ENCODE measurements at places on chromosomes 12 and 14. TPM values are rescaled to one million over a fixed set of nuclear protein-coding genes. Genes with fewer than 3 reads are reported as not detected.

GRCh38 chr12:121778567-121779421, 14.7 kb downstream of the RHOF start:
- H3K27me3 ChIP-seq = peaks cover 4% of the 10 kb centered on the region
- peaks cover 3% of the 10 kb centered on the region for H3K4me1 ChIP-seq

GRCh38 chr12:62578726-62579125, 112.1 kb downstream of the MON2 start:
- H3K36me3 ChIP-seq = no peaks in the 10 kb centered on the region
- DNase-seq = no peak
- H3K4me3 ChIP-seq = no peak overlapping the region
- no peak overlapping the region for H3K27ac ChIP-seq

Gene THTPA
- total RNA-seq = 6.9 TPM

Gene NINJ2
- total RNA-seq = 2.3 TPM

DNA sequence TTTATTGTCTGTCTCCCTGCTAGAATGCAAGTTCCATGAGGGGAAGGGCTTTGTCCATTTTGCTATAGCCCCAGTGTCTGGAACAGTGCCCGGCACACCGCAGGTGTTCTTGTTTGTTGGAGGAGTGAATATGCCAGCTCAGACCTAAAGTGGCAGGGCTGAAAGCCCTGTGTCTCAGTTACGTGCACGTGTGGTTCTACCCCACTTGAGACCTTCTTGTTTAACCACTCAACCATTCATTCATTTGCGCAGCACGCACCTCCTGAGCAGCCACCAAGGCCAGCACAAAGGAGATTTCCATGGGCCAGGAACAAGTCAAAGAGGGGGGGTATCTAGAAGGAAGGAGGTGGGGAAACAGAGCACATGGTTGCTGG, 338.0 kb upstream of the FKBP4 start:
- no peak overlapping the region for H3K27ac ChIP-seq
- peaks cover 11% of the 10 kb centered on the region for H3K36me3 ChIP-seq
- no peak overlapping the region for H3K4me3 ChIP-seq
- DNase-seq = no peak
- H3K27me3 ChIP-seq = peaks cover 6% of the 10 kb centered on the region

Gene CLECL1
- not detected for total RNA-seq

Gene ACRBP
- 19.3 TPM for total RNA-seq

DNA sequence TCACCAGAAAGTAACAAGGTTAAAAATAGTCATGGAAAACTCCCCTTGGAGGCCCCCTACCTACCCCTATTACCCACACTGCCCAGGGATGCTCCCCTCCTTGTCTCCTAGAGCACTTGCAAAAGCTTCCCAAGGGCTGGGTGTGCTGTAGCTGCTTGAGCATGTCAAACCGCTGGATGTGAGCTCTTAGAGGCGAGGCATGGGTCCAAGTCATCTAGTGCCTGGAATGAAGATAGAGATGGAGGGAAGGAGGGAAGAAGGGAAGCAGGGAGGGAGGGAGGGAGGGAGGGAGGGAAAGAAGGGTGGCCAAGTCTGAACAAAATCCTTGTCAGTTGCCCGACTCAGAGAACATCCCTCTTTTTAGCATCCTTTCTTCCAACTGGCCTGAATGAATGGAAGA, 43.1 kb downstream of the LTBP2 start:
- peaks cover 2% of the 10 kb centered on the region for H3K4me1 ChIP-seq
- H3K4me3 ChIP-seq = no peak overlapping the region
- peaks cover 6% of the 10 kb centered on the region for H3K27me3 ChIP-seq
- DNase-seq = no peak

Gene CLEC2B
- not detected for total RNA-seq

- no peaks in the 10 kb centered on the region for H3K4me1 ChIP-seq
- DNase-seq = no peak
- H3K27ac ChIP-seq = no peak overlapping the region
- H3K27me3 ChIP-seq = no peaks in the 10 kb centered on the region
Measured at GRCh38 chr12:66965621-66966020, 286.7 kb upstream of the GRIP1 start.

- H3K4me3 ChIP-seq = no peak overlapping the region
- peaks cover 7% of the 10 kb centered on the region for H3K27me3 ChIP-seq
- no peak overlapping the region for H3K27ac ChIP-seq
- peaks cover 3% of the 10 kb centered on the region for H3K36me3 ChIP-seq
- peak; percentile 94 for DNase-seq
Measured at GRCh38 chr12:111396726-111397445, 8.8 kb upstream of the SH2B3 start.

- H3K27ac ChIP-seq = no peak overlapping the region
- H3K27me3 ChIP-seq = peaks cover 7% of the 10 kb centered on the region
- no peak overlapping the region for H3K4me3 ChIP-seq
- DNase-seq = no peak
- peaks cover 12% of the 10 kb centered on the region for H3K36me3 ChIP-seq
- no peaks in the 10 kb centered on the region for H3K4me1 ChIP-seq
Measured at GRCh38 chr12:56898938-56899337, 35.3 kb downstream of the SDR9C7 start.

DNA sequence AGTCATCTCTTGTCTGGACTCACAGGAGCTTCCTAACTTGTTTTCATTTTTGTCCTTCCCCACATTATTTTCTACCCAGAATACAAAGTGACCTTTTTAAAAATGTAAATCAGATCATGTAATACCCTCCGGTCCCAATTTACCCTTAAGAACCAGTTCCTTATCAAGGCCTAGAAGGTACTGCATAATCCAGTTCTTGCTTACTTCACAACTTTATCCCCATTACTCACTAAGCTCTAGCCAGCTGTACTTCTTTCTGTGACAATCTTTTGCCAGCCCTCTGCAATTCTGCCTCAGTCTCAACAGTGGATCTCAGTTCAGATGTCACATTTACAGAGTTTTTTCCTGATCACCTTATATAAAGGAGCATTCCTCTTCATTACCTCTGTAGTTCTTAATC, 11.6 kb downstream of the RAP1B start:
- peaks cover 22% of the 10 kb centered on the region for H3K4me1 ChIP-seq
- no peak overlapping the region for H3K4me3 ChIP-seq
- peaks cover 10% of the 10 kb centered on the region for H3K36me3 ChIP-seq
- no peak overlapping the region for H3K27ac ChIP-seq
- peaks cover 1% of the 10 kb centered on the region for H3K27me3 ChIP-seq
- DNase-seq = no peak

DNA sequence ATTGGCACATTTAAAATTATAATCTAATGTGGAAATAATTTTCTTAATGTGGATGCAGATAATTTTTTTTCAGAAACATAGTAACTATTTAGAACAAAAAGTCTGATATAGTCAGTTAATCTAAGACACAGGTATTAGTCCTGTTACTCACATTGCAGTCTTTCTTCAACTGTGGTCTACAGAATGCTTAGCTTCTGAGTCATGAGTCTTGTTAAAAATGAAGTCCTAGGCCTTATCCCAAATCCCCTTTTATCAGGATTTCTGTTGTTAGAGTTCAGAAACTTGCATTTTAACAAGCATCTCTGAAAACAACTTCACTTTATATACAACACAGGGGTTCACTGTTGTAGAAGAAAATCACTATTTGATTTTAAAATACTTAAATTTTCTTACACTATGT, 112.2 kb downstream of the SLC16A7 start:
- H3K27ac ChIP-seq = no peak overlapping the region
- H3K4me3 ChIP-seq = no peak overlapping the region
- no peaks in the 10 kb centered on the region for H3K36me3 ChIP-seq

DNA sequence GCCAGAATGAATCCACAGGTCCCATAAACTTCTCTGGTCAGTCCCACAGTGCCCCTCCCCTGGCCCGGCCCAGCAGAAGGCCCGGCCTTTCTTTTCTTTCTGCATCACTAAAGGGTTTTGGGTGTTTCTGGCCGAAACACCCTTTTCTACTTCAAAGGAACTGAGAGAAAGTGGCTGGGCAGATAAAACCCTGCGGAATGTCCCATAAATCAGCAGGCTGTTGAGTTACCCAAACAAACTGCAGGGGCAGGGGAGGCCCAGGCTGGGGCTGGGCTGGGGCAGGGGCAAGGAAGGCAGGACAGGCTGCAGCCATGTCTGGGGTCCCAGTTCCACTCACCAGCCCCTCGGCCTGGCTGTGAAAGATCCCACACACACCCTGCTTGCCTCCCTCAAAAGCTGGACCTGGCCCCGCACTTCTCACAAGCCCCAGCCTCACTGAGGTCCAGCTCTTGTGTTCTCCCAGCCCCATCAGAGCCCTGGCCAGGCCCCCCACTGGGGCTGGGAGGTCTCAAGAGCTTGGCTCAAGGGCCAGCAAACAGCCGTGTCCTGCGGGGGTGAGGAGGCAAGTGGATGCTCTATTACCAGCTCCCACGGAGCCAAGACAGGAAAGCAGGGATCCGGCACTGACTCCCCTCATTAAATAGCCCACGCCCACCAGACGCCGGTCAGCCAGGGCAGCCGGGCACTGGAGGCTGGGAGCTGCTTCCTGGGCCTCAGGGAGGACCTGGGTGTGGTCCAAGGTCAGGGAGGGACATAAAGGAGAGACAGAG, 41.9 kb downstream of the CCNK start:
- H3K4me3 ChIP-seq = no peak overlapping the region
- H3K27ac ChIP-seq = no peak overlapping the region
- DNase-seq = no peak
- H3K36me3 ChIP-seq = peaks cover 3% of the 10 kb centered on the region
- peaks cover 13% of the 10 kb centered on the region for H3K27me3 ChIP-seq
- peaks cover 6% of the 10 kb centered on the region for H3K4me1 ChIP-seq

DNA sequence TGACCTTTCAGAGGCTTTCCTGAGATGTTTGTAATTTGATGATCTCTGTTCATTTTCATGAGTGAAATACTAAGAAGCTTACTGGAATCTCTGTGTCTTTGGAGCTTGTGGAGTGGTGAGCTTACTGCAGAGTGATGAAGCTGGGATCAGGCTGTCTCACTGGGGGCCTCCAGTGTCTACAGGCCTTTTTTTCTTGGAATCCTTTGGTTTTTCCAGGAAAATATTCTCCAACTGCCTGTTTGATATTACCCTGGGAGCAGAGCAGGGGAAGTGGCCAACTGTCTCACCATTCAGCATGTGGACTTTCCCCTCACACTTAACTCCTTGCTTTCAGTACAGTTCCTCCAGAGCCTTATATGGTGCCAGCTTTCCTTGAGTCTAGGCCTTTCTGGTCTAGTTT, 62.0 kb upstream of the KCNA1 start:
- H3K4me3 ChIP-seq = no peak overlapping the region
- peaks cover 31% of the 10 kb centered on the region for H3K36me3 ChIP-seq
- no peak overlapping the region for H3K27ac ChIP-seq
- no peaks in the 10 kb centered on the region for H3K4me1 ChIP-seq
- no peak for DNase-seq
- peaks cover 5% of the 10 kb centered on the region for H3K27me3 ChIP-seq

GRCh38 chr14:69841656-69842055, 37.6 kb upstream of the SMOC1 start:
- DNase-seq = no peak
- no peak overlapping the region for H3K4me3 ChIP-seq
- H3K27me3 ChIP-seq = no peaks in the 10 kb centered on the region

DNA sequence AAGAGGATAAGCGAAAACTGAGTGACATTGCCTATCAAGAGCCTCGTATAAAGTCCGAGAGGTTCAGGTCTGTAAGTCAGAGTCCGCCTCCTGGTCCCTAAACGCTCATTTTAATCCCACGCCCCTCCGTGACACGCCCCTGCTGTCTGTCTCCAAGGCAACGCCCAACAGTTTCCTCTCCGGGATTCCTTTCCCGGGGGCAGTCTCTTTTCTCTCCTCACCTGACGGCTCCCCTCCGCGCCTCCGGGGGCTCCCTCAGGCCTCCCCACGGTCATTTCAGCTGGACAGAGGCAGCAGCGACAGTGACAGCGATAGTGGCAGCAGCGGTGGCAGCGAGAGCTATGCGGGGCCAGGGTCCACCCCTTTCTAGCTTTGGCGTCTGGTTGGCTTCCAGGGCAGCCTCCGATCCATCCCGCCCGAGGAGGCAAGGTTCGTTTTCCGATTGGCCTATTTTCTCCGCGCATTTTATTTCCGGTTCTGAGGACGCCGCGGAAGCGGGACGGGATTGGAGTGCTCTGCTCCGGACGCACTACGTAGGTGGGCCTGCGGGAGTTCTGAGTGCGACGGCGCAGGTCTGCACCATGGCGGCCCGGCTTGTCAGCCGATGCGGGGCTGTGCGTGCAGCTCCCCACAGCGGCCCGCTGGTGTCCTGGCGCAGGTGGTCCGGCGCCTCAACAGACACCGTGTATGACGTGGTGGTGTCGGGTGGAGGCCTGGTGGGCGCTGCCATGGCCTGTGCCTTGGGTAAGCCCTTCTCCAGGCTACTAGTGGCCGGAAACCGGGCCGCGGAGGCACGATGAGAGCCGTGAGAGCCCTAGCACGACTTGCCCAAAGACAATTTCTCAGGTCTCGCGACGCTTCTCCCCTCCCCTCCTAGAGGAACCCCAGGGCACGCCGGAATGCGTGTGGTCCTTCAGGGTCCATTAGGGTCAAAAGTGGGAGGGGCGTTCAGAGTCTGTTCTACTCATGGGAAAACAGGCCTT, at the start of the genes COQ6 and FAM161B:
Gene COQ6, plus strand, starts transcription at position 551 of the 983 bp plus-strand sequence. Its CDS starts 31 bp downstream, at position 582.
Gene FAM161B, minus strand, starts transcription at position 343 of the 983 bp plus-strand sequence. Its CDS starts 68 bp downstream, at position 275.
- peaks cover 10% of the 10 kb centered on the region for H3K36me3 ChIP-seq
- peaks cover 7% of the 10 kb centered on the region for H3K27me3 ChIP-seq
- peak within 1 kb of the TSS; percentile 98 for H3K27ac ChIP-seq
- H3K4me1 ChIP-seq = peaks cover 9% of the 10 kb centered on the region
- H3K4me3 ChIP-seq = peak within 1 kb of the TSS; percentile 94

GRCh38 chr12:257521-258321, 4.9 kb downstream of the SLC6A13 start:
- DNase-seq = no peak
- H3K27me3 ChIP-seq = peaks cover 8% of the 10 kb centered on the region
- peaks cover 21% of the 10 kb centered on the region for H3K4me1 ChIP-seq
- no peak overlapping the region for H3K27ac ChIP-seq

- peaks cover 1% of the 10 kb centered on the region for H3K27me3 ChIP-seq
- no peaks in the 10 kb centered on the region for H3K4me1 ChIP-seq
- no peak for DNase-seq
- no peak overlapping the region for H3K4me3 ChIP-seq
- no peaks in the 10 kb centered on the region for H3K36me3 ChIP-seq
- H3K27ac ChIP-seq = no peak overlapping the region
Measured at GRCh38 chr12:28800129-28800528, 348.9 kb upstream of the FAR2 start.

DNA sequence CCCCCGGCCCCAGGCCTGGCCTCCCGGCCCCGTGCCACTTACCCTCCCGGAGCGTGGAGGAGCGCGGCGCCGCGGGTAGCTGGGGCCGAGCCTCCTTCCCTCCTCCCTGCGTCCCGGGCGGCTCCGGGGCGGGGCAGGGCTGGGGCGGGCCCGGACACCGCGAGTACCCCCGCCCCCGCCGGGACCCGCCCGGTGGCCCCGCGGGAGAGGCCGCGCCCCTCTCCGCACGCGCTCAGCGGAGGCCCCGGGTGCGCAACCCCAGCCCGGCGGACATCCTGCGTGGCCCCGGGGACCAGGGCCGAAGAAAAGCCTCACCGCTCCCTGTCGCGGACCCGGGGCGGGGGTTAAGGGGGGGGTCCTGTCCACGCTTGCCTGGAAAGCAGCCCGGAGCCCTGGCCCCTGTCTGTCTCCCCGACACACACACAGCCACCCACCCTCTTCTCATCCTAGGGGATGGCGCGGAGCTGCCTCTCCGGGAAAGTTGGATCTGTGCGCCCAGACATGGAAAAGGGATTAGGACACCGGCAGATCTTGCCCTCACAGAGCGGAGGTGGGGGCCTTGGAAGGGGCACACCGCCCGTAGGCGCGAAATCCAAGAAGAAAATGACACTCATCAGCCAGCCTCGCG, at the start of gene SYNE3:
Gene SYNE3, minus strand, starts transcription at position 97 of the 628 bp plus-strand sequence. CDS start 40,829 bp downstream, outside the sequence.
- no peaks in the 10 kb centered on the region for H3K36me3 ChIP-seq
- DNase-seq = no peak
- H3K4me1 ChIP-seq = no peaks in the 10 kb centered on the region
- no peak within 1 kb of the TSS for H3K27ac ChIP-seq
- H3K27me3 ChIP-seq = peaks cover 8% of the 10 kb centered on the region
- H3K4me3 ChIP-seq = peak within 1 kb of the TSS; percentile 72

Measured in endothelial cell (in vitro differentiated cells).